ENCODE measurements at places on chromosomes 5 and 9.
A peak's percentile ranks its signal among the peaks of the same experiment; 100 is the strongest.

GRCh38 chr5:127028822-127029457 is 1.4 kb downstream of the MARCHF3 start:
- DNase-seq: peak; percentile 58

DNA sequence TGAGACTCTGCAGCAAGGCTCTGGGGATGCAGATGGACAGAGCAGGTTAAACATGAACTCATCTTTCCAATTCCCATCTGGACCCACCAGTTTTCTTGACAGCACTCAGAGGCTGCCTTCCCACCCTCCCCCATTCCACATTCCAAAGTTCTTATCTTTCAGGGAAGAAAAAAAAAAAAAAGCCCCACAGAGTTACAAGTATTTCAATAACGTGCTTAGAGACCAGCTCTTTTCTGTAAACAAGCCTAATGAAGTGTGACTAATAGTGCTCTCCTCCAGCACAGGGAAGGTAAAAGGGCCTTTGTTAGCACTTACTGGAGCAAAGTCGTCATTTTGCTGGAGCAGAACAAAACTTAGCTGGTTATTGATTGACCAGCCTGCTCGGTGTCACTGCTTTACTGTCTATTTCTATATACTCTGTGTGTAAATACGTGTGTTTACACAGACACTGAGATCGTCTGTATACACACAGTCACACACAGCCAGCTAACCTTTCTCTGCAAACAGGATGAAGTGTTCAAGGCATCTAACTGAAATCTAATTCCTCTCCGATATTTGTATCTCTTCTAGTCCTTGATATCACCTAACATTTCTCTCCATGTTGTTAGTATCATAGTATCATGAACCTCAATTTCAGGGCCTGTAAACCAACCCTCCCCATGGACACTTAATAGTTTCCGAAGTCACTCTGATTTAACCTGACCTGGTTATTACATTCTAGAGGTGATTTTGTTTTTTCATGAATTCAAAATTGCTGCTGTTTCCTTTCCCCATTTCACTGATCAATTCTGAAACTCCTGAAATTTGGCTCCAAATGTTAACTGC is 84.9 kb downstream of the ZNF608 start:
- DNase-seq: peak; percentile 72

GRCh38 chr9:90860382-90860781 is 58.8 kb downstream of the SYK start:
- DNase-seq: no peak

- DNase-seq: peak; percentile 47
Observed at GRCh38 chr5:179870403-179870903, 11.8 kb upstream of the MRNIP start.

GRCh38 chr5:15943487-15943886 is 236.1 kb downstream of the MARCHF11 start:
- DNase-seq: no peak

DNA sequence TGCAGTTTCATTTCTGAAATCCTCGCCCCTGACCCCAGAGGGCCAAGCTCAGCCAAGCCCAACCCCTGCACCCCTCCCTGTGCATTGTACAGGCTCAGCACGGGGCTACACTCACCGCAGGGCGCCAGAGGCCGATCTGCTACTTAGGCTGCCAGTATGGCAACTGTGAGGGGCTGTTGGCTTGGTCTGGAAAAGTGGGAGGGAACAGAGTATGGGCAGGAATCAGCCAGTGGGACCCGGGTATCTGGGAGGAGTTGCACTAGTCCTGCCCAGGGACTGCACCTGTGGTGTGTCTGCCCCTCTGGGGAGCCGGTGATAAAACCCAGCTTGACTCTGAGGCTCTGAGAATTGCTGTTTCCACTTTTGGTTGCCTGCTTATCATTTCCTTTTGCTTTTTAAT is 167.4 kb upstream of the KIF2A start:
- DNase-seq: no peak

- DNase-seq: no peak
Observed at GRCh38 chr9:98839724-98840123, 32.3 kb downstream of the GALNT12 start.

- no peak for DNase-seq
Observed at GRCh38 chr5:72234868-72235267, 85.2 kb downstream of the MRPS27 start.

DNA sequence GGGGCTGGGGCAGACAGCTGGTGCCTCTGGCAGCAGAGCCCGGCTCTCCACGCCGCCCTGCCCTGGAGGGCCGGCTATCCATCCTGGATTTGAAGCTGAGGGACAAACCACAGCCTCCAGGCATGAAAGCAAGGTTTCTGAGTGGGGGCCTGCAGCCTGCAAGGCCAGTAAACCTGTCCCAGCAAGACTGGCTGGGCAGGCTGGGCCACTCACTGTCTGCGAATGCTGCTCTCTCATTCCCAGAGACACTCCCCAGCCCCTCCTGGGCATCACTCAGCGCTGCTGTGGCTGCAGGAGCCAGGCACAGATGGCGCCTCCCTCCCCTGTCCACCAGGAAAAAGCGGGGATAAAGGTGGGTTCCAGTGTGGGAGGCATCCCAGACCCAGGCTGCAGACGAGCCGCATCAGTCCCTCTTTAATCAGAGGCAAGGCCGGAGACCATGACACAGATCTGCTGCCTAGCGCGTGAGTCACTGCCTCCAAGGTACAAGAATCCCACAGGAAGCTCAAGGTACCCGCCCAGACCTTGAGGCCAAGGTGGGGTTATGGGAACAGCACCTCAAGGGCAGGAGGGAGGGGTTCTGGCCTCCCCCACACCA is 118.0 kb downstream of the VAV2 start:
- peak; percentile 36 for DNase-seq

- peak; percentile 95 for DNase-seq
Observed at GRCh38 chr9:108477529-108478006, 378.2 kb downstream of the ACTL7B start.

DNA sequence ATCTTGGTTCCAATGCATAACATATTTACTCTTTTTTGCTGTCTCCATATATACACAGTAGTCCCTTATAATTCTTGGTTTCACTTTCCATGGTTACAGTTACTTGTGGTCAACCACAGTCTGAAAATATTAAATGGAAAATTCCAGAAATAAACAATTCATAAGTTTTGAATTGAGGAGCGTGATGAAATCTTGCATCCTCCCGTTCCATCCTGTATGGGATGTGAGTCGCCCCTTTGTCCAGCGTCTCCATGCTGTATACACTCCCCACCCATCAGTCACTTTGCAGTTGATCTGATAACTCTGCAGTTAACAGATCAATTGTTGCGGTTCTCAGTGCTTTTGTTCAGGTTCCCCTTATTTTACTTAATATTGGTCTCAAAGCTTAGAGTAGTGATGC is 11.5 kb upstream of the FAF2 start:
- peak; percentile 52 for DNase-seq

DNA sequence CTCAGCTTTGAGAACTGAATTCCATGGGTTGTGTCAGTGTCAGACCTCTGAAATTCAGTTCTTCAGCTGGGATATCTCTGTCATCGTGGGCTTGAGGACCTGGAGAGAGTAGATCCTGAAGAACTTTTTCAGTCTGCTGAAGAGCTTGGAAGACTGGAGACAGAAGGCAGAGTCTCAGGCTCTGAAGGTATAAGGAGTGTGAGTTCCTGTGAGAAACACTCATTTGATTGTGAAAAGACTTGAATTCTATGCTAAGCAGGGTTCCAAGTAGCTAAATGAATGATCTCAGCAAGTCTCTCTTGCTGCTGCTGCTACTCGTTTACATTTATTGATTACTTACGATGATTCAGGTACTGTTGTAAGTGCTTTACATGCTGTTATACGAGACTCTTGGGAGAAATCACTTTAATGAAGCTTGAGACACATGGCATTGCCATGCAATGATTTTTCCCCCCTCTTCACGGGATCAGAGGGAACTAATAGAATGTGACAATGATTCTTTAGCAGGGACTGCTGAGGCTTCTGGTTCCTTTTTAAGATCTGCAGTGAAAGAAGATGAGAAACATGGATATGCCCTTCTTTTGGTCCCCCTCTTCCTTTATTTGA is 63.8 kb downstream of the PTTG1 start:
- no peak for DNase-seq

- DNase-seq: no peak
Observed at GRCh38 chr5:173919443-173919842, 31.3 kb downstream of the CPEB4 start.

- no peak for DNase-seq
Observed at GRCh38 chr5:152164860-152165259, 240.2 kb upstream of the GLRA1 start.

DNA sequence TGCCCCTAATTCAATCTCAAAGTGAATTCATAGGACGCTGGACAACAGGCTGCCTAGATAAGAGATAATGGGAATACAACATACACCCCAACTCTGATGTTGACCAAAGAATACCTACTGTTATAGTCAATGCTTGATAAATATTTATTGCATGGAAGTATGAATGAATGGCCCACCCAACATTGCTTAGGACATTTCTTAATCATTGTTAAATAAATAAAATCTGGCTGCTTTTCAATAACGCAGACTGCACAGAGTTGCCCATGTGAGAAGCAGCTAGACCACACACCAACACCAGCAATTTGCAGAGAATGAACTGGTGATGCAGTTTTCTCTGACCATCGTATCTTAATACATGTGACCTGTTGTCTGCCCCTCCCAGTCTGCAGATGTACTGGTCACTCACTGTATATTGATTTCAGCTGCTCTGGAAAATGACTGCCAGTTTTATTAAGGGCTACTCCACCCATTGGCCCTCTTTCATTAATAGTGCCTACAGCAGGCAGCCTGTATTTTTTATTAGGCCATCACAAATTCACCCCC is 236.2 kb upstream of the WWC1 start:
- no peak for DNase-seq

GRCh38 chr5:178464431-178465048 is 125.7 kb downstream of the COL23A1 start:
- no peak for DNase-seq

DNA sequence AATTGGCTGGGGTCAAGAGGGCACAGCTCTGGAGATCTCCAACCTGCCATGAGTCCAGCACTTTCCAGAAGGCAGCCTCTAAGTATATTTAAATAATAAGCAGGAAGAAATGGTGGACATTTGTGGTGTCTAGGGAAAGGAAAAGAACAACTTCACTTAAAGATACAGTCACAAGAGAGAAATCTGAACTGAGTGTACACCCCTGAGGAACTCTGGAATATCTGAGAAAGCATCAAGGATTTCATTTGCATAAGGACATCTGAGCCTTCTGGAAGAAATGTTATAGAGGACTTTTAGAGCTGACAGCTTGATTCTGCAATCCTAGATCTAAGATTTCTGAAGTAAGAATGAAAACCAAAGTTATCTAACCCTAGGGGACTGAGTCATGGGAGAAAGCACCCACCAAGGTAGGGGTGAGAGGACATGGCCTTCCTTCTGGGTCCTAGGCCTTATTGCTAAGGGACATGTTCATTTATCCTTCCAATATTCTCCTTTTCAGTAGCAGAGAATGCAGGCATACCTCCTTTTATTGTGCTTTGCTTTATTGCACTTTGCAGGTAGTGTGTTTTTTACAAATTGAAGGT is 253.4 kb upstream of the SLC24A2 start:
- no peak for DNase-seq

- DNase-seq: peak; percentile 15
Observed at GRCh38 chr9:130565792-130566191, 13.6 kb upstream of the FUBP3 start.

GRCh38 chr9:12723409-12724028 is 30.3 kb downstream of the TYRP1 start:
- peak; percentile 58 for DNase-seq

- peak; percentile 92 for DNase-seq
Observed at GRCh38 chr5:55303238-55303690, 4.2 kb downstream of the DHX29 start.

DNA sequence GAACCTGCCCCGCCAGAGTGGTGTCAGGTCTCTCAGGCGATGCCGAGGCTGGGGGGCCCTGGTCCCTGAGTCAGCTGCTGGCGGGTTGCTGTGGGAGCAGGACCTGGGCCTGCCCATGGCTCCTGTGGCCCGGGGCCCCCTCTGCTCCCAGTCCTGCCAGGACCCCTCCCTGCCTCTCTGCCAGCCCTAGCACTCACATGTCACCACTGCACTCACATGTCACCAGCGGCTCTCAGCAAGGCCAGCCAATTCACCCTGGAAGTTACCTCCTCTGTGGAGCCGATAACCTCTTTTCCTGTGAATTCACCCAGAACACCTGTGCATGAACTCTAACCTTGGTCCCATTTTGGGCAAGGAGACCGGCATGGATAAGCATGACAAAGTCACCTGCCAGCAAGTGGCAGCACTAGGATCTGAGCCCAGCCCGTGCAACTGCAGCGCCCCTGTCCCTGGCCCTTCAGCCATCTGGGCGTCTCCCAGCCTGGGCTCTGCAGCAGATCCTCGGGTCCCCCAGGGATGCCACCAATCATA is 170.2 kb downstream of the GAPVD1 start:
- no peak for DNase-seq

DNA sequence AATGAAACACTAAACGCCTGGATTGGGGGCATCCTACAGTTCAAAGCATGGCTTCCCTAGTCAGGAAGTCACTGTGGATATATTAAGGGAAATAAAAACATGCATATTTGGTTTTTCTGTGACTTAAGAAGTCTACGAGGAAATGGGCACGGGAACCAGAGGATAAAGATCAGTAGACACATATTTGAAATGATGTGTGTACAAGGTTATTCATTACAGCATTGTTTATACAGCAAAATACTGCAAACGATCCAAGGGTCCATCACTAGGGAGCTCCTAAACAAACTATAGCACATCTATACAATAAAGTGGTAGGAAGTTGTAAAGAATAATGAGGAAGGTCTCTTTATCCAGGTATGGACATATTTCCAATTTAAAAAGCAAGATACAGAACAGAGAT is 71.8 kb downstream of the EFNA5 start:
- no peak for DNase-seq

- DNase-seq: no peak
Observed at GRCh38 chr5:42953041-42953440, 87.1 kb downstream of the ANXA2R start.

DNA sequence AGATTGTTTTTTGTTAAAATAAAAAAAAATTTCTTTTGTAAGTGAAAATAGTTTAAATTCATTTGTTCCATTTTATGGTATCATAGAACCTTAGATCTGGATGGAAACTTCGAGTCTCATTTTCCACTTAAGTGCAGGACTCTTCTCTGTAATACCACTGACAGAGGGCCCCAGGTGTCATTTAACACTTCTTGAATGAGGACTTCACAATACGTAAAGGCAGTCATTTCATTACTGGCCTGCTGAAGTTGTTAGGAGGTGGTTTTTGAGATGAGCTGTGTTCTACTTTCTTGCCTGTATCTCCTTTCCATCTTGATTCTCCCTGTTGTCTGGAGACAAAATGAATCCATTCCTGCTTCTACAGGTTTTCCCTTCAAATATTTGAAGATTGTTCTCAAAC is 455.3 kb downstream of the DMRT2 start:
- DNase-seq: no peak

- peak; percentile 82 for DNase-seq
Observed at GRCh38 chr9:98929895-98930341, 13.8 kb upstream of the COL15A1 start.

DNA sequence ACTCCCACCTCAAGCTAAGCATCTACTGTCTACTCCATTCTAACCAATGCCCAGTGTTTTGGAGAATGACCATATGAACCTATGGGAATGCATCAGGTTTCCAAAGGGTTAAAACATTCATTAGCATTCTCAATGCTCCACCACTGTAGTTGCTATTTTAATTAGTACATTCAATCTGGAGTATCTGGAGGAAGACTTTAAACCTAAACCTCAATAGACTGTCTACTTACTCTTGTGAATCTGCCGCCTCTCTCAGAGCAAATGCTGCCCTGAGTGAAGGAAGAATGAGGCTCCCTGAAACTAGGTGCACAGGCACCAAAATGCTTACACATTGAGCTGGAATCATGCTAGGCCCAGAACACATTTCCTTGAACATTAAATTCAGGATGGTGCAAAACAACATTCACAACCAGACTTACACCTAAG is 2.0 kb downstream of the ENC1 start:
- no peak for DNase-seq

- no peak for DNase-seq
Observed at GRCh38 chr9:93577078-93577974, 942 bp downstream of the PHF2 start.
